ENCODE measurements at places on chromosomes 4 and X.
A peak's percentile ranks its signal among the peaks of the same experiment; 100 is the strongest.

- DNase-seq = peak; percentile 24
Observed at GRCh38 chr4:20395160-20395773, 143.6 kb downstream of the SLIT2 start.

DNA sequence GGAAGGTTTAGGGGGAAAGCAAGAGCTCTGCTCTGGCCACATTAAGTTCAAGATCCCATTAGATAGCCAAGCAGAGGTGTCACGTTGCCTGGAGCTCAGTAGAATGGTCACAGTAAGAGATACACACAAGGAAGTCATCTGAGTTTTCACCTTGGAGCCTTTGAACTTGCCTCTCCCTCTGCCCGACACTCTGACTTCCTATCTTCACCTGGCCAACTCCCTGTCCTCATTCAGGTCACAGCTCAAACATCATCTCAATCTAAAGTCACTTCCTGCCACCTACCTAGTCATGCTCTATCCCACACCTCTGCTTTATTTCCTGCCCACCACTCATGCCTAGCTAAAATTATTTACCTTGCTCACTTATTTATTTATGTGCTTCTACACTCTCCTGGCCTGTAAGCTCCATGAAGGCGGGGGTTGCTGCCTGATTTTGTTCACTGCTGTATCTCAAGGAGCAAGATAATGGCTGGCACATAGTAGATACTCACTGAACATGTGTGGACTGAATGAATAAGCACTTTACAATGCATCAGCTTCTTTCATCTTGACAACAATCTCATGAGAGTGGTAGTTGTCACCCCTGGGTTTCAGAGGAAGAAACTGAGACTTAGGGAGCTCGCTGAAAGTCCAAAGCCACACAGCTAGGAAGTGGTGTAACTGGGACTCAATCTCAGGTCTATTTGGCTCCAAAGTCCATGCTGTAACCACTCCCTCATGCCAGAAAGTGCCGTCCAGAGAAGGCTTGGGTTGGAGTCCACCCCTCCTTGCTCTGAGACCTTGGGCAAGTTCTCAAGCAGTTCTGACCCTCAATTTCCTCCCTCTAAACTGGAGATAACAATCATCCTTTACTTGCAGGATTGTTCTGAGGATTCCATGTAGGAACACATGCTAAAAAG is 40.3 kb downstream of the EFNB1 start:
- DNase-seq = no peak

- DNase-seq = peak; percentile 63
Observed at GRCh38 chrX:131841496-131842437, 181.3 kb upstream of the STK26 start.

DNA sequence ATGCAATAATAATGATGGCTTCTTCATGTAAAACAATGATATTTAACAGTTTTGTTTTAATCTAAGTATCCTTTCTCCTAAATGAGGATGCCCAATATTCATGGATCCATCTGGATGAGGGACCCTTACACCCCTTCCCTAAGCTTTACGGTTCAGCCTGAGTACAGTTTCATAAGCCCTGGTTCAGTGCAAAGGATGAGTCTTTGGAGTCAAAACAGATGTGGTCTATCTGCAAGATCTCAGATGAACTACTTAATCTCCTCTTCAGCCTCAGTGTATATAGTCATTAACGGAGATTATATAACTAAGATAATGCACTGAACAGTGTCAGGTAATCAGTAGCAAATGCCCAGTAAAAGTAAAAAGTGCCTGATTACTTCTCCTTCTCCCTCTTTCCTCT is 22.1 kb downstream of the ANXA5 start:
- no peak for DNase-seq

GRCh38 chrX:140664939-140665338 is 44.6 kb upstream of the LINC00632 start:
- DNase-seq = no peak

DNA sequence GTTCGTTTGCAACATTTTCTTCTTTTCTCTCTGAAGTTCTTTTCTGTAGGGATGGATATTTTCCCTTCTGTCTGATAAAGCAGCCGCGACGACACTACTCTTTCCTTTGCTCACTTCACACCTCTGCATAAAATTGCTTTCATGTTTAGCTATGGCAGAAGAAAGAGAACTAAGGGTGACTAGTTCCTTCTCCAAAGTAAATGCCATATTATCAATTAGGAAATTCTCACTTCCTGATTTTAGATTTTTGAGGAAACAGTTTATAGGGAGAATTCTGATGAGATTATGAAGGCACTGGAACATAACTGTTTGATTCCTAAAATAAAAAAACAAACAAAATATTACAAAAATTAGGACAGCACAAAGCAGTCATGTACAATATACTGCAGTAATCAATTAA is 29.2 kb downstream of the FANCB start:
- DNase-seq = no peak

GRCh38 chr4:44146516-44146915 is 302.1 kb downstream of the KCTD8 start:
- DNase-seq = no peak

Data from lung (tissue), 17 donors.